ENCODE measurements at places on chromosomes 3 and 15. TPM values are rescaled to one million over a fixed set of nuclear protein-coding genes. Genes with fewer than 3 reads are reported as not detected.

DNA sequence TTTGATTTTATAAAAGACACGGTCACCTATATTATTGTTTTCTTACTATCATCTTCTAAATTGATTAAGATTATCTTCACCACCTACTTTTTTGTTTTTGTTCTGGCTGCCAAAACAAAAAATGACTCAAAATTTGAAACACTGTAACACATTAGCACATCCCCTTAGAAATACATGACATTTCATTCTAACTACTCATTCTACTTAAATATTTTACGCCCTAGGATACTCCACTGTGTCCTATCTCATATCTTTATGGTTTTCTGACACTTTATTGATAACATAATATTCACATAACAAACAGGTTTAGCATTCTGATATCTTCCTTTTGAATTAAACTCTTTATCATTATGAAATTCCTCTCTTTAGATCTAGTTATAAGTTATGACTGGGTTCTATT lies 656.2 kb downstream of the GBE1 start:
- H3K4me3 ChIP-seq = no peak overlapping the region
- no peaks in the 10 kb centered on the region for H3K27me3 ChIP-seq
- no peaks in the 10 kb centered on the region for H3K36me3 ChIP-seq
- DNase-seq = no peak
- H3K4me1 ChIP-seq = no peaks in the 10 kb centered on the region

The TRAT1 gene
- total RNA-seq = not detected

GRCh38 chr3:9420850-9421549 lies 23.6 kb downstream of the SETD5 start:
- H3K27ac ChIP-seq = peak overlapping the region; percentile 88
- DNase-seq = no peak
- H3K4me1 ChIP-seq = peaks cover 16% of the 10 kb centered on the region
- peaks cover 3% of the 10 kb centered on the region for H3K36me3 ChIP-seq
- no peak overlapping the region for H3K4me3 ChIP-seq
- no peaks in the 10 kb centered on the region for H3K27me3 ChIP-seq

DNA sequence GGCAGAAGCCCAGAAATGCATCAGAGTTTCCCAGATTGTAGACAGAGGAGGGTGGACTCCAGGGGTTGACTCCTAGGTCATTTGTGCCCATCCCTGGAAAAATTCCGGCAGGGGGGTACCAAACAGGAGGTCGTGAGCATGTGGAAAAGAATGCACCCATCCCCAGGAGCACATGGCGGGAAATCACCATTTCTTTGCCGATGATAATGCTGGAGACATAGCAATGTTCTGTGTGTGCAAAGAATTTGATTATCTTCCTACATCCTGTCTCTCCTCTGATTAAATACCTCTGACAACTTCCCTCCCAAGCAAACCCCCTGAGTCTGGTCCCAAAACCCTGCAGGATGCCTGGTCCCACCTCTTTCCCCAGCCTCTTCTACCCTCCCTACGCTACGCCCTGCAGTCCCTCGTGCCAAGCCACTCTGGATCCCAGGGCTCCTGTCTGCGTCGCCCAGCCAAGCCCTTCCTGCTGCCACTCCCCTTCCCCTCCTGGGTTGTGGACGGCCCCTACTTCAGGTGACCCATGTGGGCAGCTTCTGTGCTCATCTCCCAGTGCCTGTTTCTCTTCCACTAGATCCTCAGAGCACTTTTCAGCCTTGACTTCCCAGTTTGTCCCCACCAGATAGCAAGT lies 15.8 kb downstream of the WNT7A start:
- H3K4me3 ChIP-seq = no peak overlapping the region
- DNase-seq = no peak
- no peaks in the 10 kb centered on the region for H3K36me3 ChIP-seq
- H3K27ac ChIP-seq = no peak overlapping the region

The PLIN1 gene
- total RNA-seq = 0.50 TPM

DNA sequence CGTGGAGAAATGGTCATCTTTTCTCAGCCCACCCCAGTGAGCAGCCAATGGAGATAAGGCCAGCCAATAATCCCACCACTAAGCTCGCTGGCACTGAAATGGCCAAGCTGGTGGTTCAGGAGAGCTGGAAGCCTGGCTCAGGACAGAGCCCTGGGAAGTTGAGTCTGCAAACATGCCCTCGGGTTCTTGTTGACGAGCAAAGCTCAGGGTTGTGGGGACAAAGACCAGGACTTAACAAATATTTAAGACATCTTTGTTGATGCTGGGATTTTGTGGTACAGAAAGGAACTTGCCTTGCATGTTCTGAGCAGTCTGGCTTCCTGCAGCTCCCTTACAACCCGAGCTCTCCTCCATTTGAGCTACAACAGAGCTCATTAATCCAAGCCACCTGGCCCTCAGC lies 4.4 kb downstream of the FAH start:
- DNase-seq = no peak
- no peaks in the 10 kb centered on the region for H3K36me3 ChIP-seq
- H3K4me1 ChIP-seq = peaks cover 10% of the 10 kb centered on the region
- no peak overlapping the region for H3K4me3 ChIP-seq

DNA sequence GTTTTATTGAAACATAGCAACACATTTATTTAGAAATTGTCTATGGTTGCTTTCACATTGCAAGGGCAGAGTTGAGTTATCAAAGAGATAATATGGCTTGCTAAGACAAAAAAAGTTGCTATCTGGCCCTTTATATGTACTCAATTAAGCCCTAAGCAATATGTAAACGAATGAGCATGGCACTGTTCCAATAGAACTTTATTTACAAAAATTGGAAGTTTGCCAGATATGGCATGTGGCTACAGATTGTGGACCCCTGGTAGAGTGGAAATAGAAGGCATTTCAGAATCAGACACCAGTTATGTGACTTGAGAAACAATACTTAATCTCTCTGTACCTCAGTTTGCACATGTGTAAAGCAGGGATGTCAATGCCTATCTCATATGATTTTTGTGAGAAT lies 515.6 kb upstream of the SGO1 start:
- no peaks in the 10 kb centered on the region for H3K4me1 ChIP-seq
- H3K27me3 ChIP-seq = no peaks in the 10 kb centered on the region
- H3K4me3 ChIP-seq = no peak overlapping the region
- DNase-seq = no peak
- no peak overlapping the region for H3K27ac ChIP-seq
- no peaks in the 10 kb centered on the region for H3K36me3 ChIP-seq

DNA sequence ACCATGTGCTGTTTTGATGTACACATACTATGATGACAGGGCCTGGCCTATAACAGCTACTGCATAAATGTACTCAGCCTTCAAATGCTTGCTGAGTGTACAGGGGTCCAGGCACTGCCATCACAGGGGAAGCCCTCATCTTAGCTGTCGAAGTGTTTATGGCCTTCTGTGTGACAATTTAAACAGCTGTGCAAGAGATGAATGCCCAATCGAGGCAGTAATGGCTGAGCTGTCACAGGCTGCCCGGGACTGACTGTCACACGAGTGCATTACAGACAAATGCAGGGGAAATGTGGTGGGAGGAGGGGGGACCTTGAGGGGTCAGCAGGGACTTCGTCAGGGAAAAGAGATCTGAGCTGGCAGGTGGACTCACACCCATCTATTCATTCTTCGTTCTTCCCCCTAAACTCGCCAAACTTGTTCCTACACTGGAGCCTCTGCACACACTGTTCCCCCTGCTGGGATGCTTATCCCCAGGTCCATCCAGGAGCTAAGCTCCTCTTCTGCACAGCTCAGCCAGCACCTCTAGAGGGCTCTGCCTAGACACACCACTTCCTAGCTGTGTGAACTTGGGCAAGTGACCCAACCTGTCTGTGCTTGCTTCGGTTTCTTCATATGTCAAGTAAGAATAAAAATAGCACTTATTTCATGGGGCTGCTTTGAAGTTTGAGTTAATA lies 156.2 kb upstream of the IQSEC1 start:
- H3K36me3 ChIP-seq = no peaks in the 10 kb centered on the region
- peak; percentile 87 for DNase-seq
- H3K4me3 ChIP-seq = no peak overlapping the region
- H3K27ac ChIP-seq = no peak overlapping the region
- no peaks in the 10 kb centered on the region for H3K4me1 ChIP-seq

The SKOR1 gene
- total RNA-seq = 0.17 TPM

DNA sequence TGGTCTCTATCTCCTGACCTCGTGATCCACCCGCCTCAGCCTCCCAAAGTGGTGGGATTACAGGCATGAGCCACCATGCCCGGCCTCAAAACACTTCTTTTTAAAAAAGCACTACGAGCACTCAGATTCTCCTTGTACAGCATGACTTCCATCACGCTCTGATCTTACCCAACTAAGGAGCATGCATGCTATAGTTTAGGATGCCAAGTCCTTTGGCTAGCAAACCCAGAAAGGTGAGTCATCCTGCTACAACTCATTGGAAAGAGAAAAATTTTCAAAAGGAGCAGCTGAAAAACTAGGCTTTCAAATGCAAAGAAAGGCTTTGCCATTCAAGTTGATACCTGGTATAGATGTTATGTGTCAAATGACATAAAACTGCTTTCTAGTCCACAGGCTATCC lies 70.3 kb upstream of the PRICKLE2 start:
- 0 out of 2 replicates have a peak, but pooled peaks cover 3% of the 10 kb centered on the region for H3K36me3 ChIP-seq
- H3K27ac ChIP-seq = no peak overlapping the region
- no peak for DNase-seq

DNA sequence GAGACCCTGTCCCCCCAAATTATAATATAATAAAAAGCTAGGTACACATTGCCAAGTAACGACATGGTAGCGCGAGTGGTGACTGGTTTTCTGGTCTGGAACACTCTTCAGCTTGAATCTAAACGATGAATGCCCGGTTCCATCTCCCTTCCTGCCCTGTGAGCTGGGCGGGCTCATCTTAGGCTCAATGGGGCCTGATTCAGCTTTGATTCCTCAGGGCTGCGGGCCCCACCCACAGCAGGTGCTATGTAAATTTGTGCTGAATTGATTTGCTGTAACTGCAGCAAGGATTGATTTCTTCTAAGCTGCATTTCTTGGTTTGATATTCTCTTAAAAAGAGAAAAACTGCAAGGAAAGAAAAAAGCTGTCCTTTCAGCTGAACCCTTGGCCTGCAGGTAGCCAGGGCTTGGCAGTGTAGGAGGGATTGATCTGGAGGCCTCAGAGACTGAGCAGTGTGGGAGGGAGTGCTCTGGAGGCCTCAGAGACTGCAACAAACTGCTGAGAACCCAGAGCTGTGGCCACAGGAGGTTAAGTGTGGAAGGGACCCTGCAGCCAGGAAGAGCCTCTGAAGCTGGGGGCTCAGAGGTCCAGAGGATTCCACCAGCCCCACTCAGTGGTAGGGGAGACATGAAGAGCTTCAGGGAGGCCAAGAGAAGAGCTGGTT lies 231.6 kb downstream of the XXYLT1 start:
- no peak overlapping the region for H3K27ac ChIP-seq
- no peak overlapping the region for H3K4me3 ChIP-seq
- H3K4me1 ChIP-seq = peaks cover 14% of the 10 kb centered on the region
- H3K36me3 ChIP-seq = no peaks in the 10 kb centered on the region
- no peaks in the 10 kb centered on the region for H3K27me3 ChIP-seq

DNA sequence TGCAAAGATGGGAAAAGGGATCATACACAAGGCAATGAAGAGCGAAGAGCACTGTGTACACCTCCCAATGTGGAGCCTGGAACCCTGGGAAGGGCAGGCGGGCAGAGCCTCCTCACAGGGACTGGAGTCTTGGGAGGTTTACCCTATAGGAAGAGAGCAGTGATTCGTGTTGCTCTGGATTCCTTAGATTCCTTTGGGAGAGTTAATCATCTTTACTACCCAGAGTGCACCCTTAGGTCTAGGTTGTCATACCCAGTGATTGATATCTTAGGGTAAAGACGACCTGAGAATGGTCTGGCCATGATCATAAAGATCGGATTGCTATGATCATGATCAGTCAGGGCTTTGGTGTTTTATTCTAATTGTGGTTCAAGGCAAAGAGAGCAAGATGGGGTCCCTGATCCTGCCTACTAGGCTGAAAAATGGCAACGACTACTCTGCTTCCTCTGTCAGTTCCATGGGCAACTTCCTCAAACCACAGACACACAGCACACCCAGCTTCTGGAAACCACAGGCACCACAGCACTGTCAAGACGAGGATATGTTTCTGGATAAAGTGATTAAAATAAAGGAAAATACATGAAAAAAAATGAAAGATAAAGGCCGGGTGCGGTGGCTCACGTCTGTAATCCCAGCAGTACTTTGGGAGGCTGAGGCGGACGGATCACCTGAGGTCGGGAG lies 20.4 kb upstream of the MAP6D1 start:
- H3K4me1 ChIP-seq = no peaks in the 10 kb centered on the region
- H3K27ac ChIP-seq = no peak overlapping the region
- H3K27me3 ChIP-seq = no peaks in the 10 kb centered on the region
- no peak for DNase-seq
- H3K36me3 ChIP-seq = peaks cover 42% of the 10 kb centered on the region

The ITPKA gene
- total RNA-seq = 2.1 TPM

DNA sequence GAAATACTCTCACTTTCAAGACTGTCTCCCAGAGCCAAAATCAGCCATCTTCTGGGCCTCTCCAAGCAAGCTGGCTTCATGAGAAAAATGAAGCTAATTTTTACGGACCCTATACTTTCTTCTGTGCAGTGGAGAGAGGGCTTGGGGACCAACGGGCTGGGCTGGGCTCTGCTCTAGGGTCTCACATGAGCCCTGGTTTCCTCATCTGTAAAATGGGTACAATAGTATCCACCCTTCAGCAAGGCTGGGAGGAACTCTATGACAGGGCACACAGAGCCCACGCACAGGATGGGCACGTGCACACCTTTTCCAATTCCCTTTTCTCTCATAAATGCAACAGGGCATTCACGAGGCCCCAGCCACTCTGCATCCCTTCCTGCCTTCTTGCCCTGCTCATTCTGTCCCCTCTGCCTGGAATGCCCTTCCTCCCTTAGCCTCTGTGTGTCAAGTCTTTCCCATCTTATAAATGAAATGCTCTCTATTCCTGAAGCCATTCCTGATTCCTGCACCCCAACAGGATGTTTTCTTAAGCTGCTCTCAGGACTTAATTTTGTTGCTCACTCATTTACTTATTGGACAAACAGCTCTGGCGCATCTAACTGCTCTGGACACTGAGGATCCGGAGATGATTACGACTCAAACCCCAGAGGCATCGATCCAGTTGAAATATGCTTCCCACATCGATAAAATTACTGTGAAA lies 32.9 kb upstream of the SEC13 start:
- no peak overlapping the region for H3K27ac ChIP-seq
- H3K36me3 ChIP-seq = no peaks in the 10 kb centered on the region
- H3K27me3 ChIP-seq = no peaks in the 10 kb centered on the region
- no peaks in the 10 kb centered on the region for H3K4me1 ChIP-seq

GRCh38 chr15:41827290-41827879 lies 507 bp upstream of the JMJD7 start:
- peaks cover 5% of the 10 kb centered on the region for H3K27me3 ChIP-seq
- no peak overlapping the region for H3K27ac ChIP-seq
- peak overlapping the region; percentile 97 for H3K4me3 ChIP-seq
- DNase-seq = peak; percentile 63

DNA sequence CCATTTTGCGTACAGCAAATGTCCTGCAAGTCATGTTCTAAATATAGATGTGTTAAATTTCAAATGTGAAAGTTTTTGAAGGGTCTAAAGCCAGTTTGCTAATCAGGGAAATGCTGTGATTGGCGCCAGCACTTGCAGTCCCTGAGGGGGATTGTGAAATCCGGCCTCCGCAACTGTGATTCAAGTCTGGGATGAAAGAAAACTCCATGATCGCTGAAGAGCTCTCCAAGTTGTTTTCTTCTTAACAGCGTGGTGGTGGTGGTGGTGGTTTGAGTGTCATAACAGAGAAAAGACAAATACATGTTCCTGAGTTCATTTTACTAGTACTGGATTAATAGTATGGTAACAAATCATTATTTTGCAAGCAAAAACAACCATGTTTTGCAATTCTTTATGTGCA lies 51.8 kb downstream of the MITF start:
- H3K27ac ChIP-seq = no peak overlapping the region
- no peak overlapping the region for H3K4me3 ChIP-seq
- no peak for DNase-seq
- H3K36me3 ChIP-seq = no peaks in the 10 kb centered on the region
- H3K4me1 ChIP-seq = peaks cover 13% of the 10 kb centered on the region

GRCh38 chr3:58135712-58136543 lies 74.8 kb downstream of the DNASE1L3 start:
- H3K4me3 ChIP-seq = no peak overlapping the region
- peaks cover 49% of the 10 kb centered on the region for H3K36me3 ChIP-seq
- H3K4me1 ChIP-seq = no peaks in the 10 kb centered on the region
- peak; percentile 13 for DNase-seq
